ENCODE measurements at places on chromosomes 6 and 20. TPM values are rescaled to one million over a fixed set of nuclear protein-coding genes. Genes with fewer than 3 reads are reported as not detected.

- no peak for DNase-seq
Measured at GRCh38 chr6:17277256-17277655, 3.9 kb upstream of the RBM24 start.

Gene SLC17A3
- not detected for total RNA-seq

- DNase-seq: no peak
Measured at GRCh38 chr6:128538763-128539162, 18.4 kb upstream of the PTPRK start.

DNA sequence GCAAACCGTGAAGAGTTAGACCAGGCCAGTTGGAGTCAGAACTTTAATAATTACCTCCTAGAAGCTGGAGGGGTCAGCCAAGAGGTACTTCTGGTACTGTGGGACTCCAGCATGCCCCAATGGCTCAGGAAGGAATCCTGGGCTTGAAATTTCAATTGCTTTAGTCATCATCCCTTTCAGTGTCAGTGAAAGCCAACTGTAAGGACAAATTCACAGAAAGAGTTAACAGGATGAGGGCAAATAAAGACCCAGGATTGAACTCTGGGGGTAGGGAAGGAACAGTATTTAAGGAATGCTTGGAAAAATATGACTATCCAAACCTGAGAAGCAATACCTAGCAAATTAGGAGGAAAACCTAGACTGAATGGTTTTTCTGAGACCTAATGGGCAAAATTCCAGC is 735.1 kb upstream of the MARCKS start:
- no peak for DNase-seq

- no peak for DNase-seq
Measured at GRCh38 chr6:72412709-72413044, 209.2 kb upstream of the KCNQ5 start.

DNA sequence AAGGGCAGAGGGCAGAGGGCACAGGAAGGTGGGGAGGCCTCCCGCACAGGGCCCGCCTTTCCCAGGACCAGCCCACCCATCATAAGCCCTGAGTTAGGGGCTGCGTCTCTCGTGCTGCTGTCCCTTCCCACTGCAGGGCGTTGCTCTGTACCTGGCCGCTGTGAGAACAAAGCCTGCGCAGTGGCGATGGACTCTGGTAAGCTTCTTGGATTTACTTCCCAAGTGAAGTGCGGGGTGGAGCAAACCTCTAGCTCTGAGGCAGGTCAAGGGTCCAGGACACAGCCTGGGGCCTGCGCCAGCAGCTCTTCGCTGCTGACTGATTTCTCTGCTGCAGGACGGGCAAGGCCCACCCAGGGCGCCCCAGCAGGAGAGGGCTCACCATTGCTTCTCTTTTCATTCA is 23.9 kb downstream of the INSM1 start:
- no peak for DNase-seq

- no peak for DNase-seq
Measured at GRCh38 chr6:56795466-56796195, 152.9 kb upstream of the DST start.

DNA sequence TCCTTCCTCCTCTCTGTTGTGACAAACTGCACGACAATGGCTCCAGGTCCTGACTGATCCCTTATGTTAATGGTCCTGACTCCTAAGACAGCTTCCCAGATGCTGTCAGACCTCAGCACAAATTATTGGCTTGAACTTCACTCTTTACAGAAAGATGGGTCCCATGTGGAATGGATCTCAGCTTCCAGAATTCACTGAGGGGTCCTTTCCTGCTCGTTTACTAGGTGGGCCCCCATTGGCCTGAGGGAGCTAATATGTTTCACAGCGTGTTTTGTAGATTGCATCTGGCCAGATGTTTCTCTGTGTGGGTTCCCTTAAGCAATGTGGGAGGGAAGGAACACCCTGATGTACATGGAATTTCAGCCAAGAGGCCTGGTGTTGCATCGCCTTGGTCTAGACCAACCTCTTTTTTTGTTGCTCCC is 826.6 kb downstream of the MAFB start:
- no peak for DNase-seq

DNA sequence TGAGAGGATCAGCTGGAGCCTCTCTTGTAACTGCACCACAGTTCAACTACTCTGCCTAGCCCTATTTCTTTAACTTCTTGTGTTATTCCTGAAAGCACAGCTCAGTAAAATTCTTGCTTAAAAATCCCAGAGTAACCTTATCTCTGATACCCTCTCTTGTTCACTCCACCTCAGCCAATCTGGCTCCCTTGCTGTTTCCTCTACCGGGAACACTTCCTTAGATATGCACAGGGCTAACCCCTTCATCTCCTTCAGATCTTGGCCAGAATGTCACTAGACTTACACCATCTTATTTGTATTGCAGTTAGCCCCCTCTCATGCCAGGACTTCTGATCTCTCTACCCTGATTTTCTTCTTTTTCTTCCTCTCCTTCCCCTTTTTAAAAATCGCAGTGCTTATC is 2.6 kb upstream of the ZKSCAN3 start:
- DNase-seq: no peak

DNA sequence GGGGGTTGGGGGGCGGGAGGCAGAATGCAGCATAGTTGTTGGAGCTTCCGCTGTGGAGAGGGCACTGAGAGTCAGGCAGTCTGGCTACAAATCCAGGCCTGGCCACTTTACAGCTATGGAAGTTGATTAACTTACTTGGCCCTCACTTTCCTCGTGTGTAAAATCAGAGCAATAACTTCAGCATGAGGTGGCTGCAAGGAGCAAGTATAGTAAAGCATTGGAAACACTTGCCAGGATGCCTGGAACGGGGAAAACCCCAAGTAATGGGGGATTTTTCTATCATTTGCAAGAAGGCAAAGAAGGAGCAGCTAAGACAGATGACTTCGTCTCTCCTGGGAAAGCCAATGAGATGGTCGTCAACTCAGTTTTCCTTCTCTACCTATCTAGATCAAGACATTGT is 35.8 kb downstream of the AGPAT4 start:
- no peak for DNase-seq

GRCh38 chr6:13998356-13998755 is 73.6 kb downstream of the RNF182 start:
- no peak for DNase-seq

DNA sequence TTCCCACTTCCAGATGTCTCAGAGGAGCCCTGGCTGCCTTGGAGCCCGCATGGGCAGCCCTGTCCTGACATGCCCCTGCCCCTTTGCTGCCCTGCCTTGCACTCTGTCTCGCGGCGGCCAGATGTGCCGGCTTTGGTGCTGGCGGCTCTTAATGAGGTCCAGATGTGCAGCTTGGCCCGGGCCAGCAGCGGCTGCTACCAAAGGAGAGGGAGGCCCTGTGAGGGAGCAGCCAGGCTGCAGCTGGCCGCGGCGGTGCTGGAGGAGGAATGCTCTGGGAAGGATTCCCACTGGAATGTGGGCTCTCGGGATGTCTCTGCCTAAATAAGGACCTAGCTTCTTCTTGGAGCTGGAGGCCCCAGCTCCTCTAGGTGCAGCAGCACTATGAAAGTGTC is 72.4 kb downstream of the FGD2 start:
- DNase-seq: no peak

GRCh38 chr6:167407239-167408064 is 82.6 kb downstream of the TTLL2 start:
- no peak for DNase-seq

Gene ZKSCAN4
- total RNA-seq: 7.7 TPM

Gene RING1
- 37.3 TPM for total RNA-seq

Gene ZSCAN23
- 18.2 TPM for total RNA-seq

DNA sequence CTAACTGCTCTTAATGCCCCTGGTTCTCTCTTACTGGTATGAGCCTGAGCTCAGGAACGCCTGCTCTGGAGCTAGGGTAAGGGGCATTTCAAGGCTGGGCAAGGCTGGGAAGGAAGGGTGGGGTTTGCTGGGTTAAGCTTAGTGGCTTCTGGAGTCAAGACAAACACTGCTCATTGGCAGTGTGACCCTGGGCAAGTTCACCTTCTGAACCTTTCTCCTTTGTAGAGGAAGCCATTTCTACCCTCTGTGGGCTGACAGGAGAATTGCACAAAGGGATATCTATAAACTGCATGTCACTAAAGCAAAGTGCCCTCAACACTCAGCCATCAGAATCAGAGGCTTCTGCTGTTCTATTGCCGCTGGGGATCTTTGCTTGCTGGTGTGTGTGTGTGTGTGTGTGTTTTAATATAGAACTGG is 20.3 kb upstream of the LRRN4 start:
- DNase-seq: no peak

DNA sequence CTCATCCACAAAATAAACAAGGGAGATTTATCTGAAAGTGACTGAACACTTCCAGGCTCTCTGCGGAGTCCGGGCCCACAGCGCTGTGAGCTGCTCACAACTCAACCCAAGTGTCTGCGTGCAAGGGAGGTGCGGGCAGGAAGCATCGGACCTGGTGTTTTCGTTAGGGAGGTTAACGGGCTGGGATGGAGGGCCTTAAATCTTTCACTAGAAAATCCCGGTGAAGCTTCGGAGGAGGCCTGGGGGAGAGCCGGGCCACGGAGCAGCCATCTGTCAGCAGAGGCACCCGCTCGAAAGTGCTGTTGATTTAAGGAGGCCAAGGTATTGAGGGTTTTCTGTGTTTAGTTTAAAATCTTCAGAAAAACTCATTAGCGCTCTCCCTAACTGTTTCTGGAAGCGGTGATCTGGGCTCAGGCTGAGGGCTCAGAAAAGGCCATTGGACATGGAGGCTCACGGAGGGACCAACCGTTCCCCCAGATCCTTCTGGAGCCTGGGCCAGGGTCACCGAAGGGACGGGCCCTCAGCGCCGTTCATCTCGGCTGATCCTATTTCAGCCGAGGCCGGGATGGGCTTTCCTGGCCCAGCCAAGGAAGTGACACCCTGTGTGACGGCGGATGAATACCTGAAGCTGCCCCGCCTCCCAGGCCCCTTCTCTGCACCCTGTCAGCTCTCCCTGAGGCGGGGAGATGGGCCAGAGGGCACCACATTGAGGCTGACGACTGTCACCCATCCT is 20.7 kb downstream of the GATA5 start:
- no peak for DNase-seq

- no peak for DNase-seq
Measured at GRCh38 chr20:9130521-9130920, 61.6 kb downstream of the PLCB4 start.

Gene HCK
- 0.78 TPM for total RNA-seq

DNA sequence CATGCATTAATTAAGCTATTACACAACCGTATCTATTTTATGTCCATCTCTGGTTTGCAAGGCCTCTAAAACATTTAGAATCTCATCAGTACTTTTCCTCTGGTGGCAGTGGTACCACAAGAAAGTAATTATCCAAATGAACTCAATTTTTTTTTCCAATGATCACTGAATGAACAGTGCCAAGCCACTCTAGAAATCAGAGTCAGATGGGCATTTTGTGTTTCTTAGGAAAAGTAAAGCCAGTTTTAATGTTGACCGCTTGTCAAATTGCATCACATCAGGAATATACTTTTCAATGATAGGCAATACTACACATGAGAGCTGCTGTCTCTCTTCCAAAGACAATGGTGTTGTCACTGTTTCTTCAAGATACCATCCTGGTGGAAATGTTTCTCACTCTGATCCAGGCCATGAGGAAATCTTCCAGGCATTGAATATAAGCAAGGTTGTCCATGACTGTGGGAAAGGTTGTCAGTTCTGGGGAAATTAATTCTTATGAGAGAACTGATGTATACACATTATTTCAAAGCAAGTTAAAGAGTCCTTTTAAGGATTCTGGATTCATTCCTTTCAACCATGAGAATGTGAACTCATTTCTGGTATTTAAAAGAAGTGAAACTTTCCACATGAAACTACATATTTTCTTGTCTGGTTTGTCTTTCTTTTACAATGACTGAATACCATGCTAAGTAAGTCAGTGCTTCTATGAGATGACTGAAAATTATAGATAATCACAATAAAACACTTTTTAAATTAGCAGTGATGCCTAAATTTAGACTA is 108.8 kb upstream of the TCF21 start:
- DNase-seq: no peak

GRCh38 chr6:125741336-125741735 is 8.1 kb upstream of the HEY2 start:
- no peak for DNase-seq

Gene HFE
- total RNA-seq: not detected

- no peak for DNase-seq
Measured at GRCh38 chr6:109473120-109473519, 9.9 kb downstream of the ZBTB24 start.

- no peak for DNase-seq
Measured at GRCh38 chr6:17218023-17218748, 63.0 kb upstream of the RBM24 start.

DNA sequence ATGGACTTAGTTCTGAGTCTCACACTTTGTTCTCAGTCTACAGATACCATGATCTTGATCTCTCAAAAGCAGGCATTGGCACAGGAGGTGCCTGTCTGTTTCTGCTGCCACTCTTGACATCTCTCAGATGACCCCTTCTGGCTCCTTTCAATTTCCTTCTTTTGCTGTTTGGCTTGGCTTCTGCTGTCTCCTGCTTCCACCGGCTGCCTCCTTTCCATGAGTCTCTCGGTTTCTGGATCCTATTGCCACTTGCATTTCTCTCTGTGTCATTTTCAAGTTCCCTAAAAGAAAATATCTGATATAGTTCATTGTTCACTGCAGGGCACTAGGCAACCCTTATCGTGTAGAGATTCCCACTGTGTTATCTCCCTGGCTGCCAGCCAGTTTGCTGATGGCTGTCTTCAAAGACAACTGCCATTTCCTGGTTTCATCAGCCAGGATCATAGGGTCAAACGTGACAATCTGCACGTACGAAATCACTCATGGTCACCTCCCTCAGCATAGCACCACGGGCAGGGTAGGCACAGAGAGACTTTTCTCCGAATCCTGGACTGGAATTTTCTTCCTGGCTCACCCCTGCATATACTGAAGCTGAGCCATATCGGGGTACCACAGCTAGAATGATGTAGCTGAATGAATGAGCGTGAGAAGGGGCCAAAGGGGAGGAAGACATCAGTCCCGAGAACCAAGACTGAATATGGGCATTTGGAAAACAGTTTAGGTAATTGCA is 144.6 kb upstream of the TMEM170B start:
- no peak for DNase-seq

Gene MCM8
- 10.1 TPM for total RNA-seq

Gene LST1
- total RNA-seq: not detected

DNA sequence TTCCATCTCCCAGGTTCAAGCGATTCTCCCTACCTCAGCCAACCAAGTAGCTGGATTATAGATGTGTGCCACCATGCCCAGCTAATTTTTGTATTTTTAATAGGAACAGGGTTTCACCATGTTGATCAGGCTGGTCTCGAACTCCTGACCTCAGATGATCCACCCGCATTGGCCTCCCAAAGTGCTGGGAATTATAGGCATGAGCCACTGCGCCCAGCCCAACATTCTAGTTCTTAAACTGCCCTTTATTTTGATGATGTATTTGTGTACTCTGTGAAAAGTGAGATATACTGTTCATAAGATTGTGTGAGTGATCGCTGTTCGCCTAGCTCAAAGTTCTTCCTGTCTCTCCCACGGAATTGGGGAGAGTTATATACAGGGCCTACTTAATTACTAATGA is 93.1 kb downstream of the HFE start:
- no peak for DNase-seq

Gene SLC39A7
- 92.8 TPM for total RNA-seq

Gene VPS16
- total RNA-seq: 46.3 TPM
